ENCODE measurements at places on chromosomes 4 and X. TPM values are rescaled to one million over a fixed set of nuclear protein-coding genes. Genes with fewer than 3 reads are reported as not detected.

The DMD gene
- 291 TPM for total RNA-seq

The ZNF185 gene
- 28.9 TPM for total RNA-seq

The FGF5 gene
- total RNA-seq, result 0.60 TPM

The HADH gene
- total RNA-seq, result 49.2 TPM

The EXOSC9 gene
- 29.4 TPM for total RNA-seq

The MAGEA2 gene
- not detected for total RNA-seq

The JCHAIN gene
- 5.1 TPM for total RNA-seq

GRCh38 chr4:175891851-175892250, 79.8 kb upstream of the GPM6A start:
- no peaks in the 10 kb centered on the region for H3K36me3 ChIP-seq
- H3K4me3 ChIP-seq, result no peak overlapping the region
- H3K27ac ChIP-seq, result no peak overlapping the region
- no peak for DNase-seq
- no peaks in the 10 kb centered on the region for H3K27me3 ChIP-seq
- H3K4me1 ChIP-seq, result no peaks in the 10 kb centered on the region

DNA sequence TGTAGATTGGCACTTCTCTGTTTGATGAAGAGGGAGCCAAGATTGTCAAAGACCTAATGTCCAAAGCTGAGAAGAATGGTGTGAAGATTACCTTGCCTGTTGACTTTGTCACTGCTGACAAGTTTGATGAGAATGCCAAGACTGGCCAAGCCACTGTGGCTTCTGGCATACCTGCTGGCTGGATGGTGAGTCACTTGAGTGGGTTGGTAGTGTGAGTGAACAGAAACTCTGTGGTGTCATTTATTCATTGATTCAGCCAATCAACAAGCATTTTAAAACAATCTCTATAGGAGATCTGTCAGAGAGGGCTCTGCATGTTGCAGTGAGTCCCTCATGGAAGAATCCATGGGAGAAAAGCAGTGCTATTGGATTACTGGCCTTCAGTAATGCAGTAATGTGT, 16.3 kb downstream of the TAF9B start:
- H3K27ac ChIP-seq, result no peak overlapping the region
- H3K27me3 ChIP-seq, result no peaks in the 10 kb centered on the region
- no peak for DNase-seq
- no peak overlapping the region for H3K4me3 ChIP-seq
- H3K4me1 ChIP-seq, result no peaks in the 10 kb centered on the region

GRCh38 chrX:50812995-50813842, 775 bp downstream of the SHROOM4 start:
- peak overlapping the region; percentile 47 for H3K4me3 ChIP-seq
- no peaks in the 10 kb centered on the region for H3K4me1 ChIP-seq
- no peak for DNase-seq
- no peaks in the 10 kb centered on the region for H3K36me3 ChIP-seq

DNA sequence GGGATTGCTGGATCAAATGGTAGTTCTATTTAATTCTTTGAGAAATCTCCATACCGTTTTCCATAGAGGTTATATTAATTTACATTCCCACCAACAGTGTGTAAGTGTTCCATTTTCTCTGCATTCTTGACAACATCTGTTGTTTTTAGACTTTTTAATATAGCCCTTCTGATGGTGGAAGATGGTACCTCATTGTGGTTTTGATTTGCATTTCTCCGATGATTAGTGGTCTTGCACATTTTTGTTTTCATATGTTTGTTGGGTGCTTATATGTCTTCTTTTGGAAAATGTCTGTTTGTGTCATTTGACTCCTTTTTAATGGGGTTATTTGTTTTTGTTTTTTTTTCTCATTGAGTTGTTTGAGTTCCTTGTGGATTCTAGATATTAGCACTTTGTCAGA, 75.3 kb upstream of the PUDP start:
- H3K27ac ChIP-seq, result no peak overlapping the region
- DNase-seq, result no peak
- no peaks in the 10 kb centered on the region for H3K4me1 ChIP-seq
- no peak overlapping the region for H3K4me3 ChIP-seq
- no peaks in the 10 kb centered on the region for H3K27me3 ChIP-seq
- no peaks in the 10 kb centered on the region for H3K36me3 ChIP-seq

DNA sequence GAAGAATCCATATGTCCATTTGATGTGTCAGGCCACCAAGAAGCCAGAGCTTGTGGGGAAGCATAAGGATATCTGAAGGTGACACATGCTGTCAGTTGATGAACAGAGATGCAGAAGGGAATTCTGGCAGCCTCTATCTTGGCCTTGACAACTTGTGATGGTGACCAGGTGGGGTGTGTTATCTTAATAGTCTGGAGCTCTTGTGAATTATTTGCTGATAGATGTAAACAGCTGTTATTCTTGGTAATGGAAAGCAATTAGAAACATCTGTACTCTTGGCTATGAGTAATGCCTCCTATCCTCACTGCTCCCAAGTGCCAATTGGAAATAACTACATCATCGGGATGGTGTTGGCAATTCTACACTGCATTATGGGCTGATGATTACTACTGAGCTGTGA, 51.9 kb downstream of the NAA11 start:
- H3K36me3 ChIP-seq, result no peaks in the 10 kb centered on the region
- no peak overlapping the region for H3K4me3 ChIP-seq
- no peaks in the 10 kb centered on the region for H3K27me3 ChIP-seq
- H3K27ac ChIP-seq, result no peak overlapping the region
- no peak for DNase-seq

DNA sequence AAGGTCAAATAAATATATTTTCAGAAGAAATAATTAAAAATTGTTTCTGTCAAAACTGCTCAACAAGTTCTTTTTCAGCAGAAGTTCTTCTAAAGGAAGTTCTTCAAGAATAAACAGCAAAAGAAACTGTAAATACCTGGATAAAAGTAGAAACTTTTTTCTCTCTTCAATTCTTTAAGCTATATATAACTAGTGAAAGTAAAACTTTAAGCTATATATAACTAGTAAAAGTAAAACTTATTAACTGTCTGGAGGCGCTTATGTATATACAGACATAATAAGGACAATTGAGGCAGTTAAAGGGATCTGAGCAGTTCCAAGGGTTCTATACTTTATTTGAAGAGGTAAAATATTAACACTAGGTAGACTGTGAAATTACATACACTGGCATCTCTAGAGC, 126.9 kb downstream of the LRBA start:
- H3K36me3 ChIP-seq, result no peaks in the 10 kb centered on the region
- H3K4me1 ChIP-seq, result no peaks in the 10 kb centered on the region
- H3K27ac ChIP-seq, result no peak overlapping the region
- H3K27me3 ChIP-seq, result no peaks in the 10 kb centered on the region

GRCh38 chrX:40931921-40932320, 153.3 kb upstream of the USP9X start:
- H3K4me3 ChIP-seq, result no peak overlapping the region
- H3K4me1 ChIP-seq, result no peaks in the 10 kb centered on the region
- H3K36me3 ChIP-seq, result no peaks in the 10 kb centered on the region
- peak overlapping the region; percentile 56 for H3K27ac ChIP-seq
- no peaks in the 10 kb centered on the region for H3K27me3 ChIP-seq

DNA sequence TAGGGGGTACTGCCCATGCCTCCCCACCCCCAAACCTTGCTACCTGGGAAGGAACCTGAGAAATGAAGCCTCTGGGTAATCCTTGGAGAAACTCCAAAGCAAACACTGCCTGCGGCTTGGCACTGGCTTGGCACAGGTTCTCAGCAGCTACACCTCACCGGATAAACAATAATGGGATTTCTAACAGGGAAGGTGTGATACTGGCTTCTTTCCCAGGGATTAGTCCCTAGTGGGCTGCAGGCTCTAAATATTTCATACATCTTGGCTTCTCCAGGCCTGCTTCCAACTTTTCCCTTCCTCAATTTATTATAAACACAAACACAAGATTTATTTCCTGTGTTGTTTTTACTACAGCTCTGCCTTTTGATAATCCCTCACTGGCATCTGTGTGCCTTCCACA, 12.5 kb downstream of the SEC24D start:
- peaks cover 56% of the 10 kb centered on the region for H3K4me1 ChIP-seq
- no peaks in the 10 kb centered on the region for H3K36me3 ChIP-seq
- no peak overlapping the region for H3K27ac ChIP-seq
- no peaks in the 10 kb centered on the region for H3K27me3 ChIP-seq

DNA sequence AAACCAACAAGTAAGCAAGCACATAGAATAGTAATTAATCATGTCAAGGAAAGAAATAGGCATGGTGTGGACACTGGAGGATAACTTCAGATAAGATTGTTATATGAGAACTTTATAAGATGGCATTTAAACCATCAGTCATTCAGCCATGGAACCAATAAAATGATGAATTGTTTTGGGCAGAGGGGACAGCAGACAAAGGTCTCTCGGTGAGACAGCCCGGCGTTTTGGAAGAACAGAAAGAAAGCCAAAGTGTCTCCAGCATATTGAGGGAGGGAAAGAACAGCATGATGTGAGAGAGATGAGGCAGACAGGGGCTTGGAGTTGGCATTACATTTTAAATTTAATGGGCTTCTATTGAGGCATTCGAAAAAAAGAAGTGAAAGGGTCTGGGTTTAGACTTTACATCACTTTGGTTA, 883 bp upstream of the PPM1K start:
- peaks cover 15% of the 10 kb centered on the region for H3K4me1 ChIP-seq
- no peak for DNase-seq
- H3K36me3 ChIP-seq, result no peaks in the 10 kb centered on the region
- H3K27me3 ChIP-seq, result no peaks in the 10 kb centered on the region
- peak overlapping the region; percentile 100 for H3K27ac ChIP-seq
- H3K4me3 ChIP-seq, result peak overlapping the region; percentile 49

GRCh38 chr4:116665716-116666115, 419.7 kb downstream of the TRAM1L1 start:
- H3K4me1 ChIP-seq, result no peaks in the 10 kb centered on the region
- no peak for DNase-seq
- no peak overlapping the region for H3K4me3 ChIP-seq
- no peaks in the 10 kb centered on the region for H3K27me3 ChIP-seq
